Activated T-cell treated with anti-CD3 and anti-CD28 coated beads for 4 hours (primary cell): ENCODE measurements at places on chromosomes 5 and 9.

DNA sequence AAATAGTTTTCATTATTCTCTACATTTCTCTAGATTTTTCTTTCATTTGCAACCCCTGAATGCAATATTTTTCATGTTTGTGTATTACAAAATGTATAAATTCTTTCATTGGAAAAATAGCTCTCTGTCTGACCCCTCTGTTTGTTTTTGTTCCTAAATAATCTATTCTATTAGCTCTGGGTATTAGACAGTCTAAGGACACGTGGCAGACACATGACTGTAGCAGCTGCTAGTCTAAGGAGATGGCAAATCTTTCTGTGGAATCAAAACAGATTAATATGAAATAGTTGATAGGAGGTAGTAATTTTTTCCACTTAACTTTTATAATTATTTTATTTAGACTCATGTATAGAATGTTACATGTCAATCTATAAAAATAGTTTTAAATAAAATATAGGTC, 21.4 kb upstream of the SPATA9 start:
- DNase-seq, result no peak

DNA sequence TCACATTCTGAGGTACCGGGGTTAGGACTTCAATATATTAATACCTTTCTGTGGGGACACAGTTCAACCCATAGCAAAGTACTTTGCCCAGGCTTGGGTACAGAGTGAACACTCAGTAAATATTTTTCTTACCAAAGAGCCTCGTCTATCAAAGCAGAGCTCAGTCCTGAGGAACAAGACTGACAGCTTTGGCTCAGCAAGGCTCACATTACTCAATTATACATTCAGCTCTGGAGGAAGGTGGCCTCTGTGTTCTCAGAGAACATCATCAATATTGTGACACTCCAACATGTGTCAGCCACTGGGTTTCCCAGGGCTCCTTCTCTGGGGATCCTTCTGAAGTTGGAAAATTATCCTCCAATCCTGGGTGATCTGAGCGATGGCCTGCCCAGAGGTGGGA, 186.4 kb downstream of the NMUR2 start:
- no peak for DNase-seq

- DNase-seq, result no peak
These were observed 781.2 kb downstream of the TLE4 start for GRCh38 chr9:80352967-80353366.

DNA sequence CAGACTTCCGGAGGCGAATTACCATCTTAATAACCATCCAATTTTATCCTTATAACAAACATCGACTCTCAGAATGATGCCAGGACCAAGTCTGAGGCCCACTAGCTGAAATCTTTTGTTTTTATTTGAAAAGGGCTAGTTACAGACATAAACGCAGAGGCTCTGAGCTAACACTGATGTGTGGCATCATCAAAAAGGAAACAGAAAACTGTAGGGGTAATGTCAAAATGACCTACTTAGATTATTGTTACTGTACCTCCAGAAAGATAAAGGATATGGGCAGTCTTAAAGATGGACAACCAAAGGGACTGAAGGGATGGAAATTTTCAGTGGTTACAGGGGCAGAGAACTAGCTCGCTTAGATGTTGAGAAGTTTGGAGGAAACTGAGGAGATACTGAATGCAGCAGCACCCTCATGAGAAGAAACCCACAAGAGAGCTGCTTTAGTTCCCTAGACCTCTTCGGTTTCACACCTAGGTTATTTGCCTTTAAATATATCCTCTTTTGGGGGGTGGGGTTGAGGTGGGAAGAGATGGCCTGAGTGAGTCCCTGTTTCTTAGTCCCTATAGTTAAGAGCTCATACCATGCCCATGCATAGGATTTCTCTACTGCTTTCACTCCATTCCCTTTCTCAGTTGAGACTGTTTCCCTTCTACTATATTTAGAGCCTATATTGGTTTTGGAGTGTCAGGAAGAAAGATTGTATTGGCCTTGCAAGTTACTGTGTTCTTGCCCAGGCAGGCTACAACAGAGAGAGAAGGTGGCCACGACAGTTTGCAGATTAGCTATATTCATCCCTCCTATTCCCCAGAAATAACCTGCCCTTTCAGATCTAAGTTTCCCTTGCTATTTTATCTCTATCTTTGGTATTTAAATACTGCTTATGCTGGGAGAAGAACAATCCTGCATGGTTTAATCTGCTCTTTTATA, 320.4 kb upstream of the EFNA5 start:
- no peak for DNase-seq

DNA sequence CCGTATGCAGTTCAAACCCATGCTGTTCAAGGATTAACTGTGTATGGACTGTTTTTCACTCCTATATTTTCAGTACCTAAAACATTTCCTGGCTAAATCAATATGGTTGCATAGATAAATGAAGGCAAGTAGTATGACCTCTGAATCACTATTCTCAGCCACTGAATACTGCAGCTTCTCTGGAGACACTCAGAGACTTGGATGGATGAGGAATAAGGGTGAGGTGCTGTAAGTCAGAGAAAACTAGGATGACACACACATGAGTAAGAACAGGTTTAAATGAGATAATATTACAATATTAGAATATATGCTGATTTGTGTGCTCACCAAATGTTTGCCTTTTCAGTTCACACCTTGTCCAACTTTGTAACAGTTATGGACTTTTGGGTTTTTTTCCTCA, 26.0 kb upstream of the ANXA1 start:
- no peak for DNase-seq

DNA sequence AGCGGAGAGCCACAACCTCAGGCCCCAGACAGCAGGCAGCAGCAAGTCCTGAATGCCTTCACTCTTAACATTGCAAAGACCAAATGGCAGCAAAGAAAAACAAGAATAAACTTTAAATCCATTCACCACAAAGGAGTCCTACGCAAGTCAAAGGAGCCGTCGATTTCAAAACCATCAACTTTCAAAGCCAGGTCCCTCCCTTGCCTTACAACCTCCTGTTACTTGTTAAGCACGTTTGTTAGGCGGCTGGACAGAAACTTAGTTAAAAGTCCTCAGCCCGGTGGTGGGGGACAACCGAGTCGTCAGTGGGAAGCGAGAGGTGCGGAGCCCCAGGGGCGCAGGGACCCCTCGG, 938 bp downstream of the LPAR1 start:
- no peak for DNase-seq

DNA sequence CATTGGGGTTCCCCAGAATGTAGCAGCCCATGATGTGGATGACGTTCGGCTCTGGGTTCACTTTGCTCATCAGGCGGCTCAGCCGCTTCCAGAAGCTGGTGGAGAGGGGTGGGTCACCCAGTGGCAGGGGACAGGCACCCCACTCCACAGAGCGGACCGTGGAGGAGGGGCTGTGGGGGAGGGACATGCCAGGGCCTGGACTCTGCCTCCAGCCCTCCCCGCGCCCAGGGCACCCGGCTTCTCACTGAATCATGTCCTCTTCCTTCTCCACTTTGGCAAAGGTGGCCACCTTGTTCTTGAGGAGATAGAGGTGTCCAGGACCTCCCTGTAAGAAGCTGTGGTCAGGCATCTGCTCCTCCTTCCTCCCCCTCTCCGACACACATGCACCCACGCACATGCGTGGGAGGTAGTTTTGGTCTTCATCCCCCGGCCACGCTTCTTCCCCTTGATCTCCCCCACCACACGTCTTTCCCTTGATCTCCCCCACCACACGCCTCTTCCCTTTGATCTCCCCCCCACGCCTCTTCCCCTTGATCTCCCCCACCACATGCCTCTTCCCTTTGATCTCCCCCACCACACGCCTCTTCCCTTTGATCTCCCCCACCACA, 8.9 kb upstream of the ENTPD8 start:
- peak; percentile 63 for DNase-seq

GRCh38 chr5:143153332-143154119, 250.0 kb downstream of the NR3C1 start:
- no peak for DNase-seq

- DNase-seq, result no peak
These were observed 1.0 kb downstream of the CLIC3 start for GRCh38 chr9:136995362-136995761.

DNA sequence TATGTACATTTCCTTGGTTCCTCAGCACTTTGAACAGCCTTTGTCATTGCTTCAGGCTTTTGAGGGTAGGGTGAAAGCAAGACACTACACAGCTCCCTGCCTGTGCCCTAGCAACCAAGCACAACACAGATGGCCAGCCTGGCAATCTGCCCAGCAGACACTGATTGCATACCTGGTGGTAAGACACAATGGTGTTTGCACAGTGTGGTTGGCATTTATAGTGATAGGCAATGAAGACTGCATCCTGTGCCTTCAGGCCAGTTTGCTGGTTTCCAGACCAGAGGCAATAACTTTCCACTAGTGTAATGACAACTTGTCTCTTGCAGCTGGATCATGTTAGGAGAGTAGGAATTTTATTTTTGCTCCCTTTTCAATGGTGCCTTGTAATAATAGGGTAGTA, 144.5 kb upstream of the TNC start:
- DNase-seq, result no peak

GRCh38 chr9:106829666-106830408, 33.1 kb upstream of the ZNF462 start:
- no peak for DNase-seq

- DNase-seq, result no peak
These were observed 116.6 kb upstream of the VCAN start for GRCh38 chr5:83354958-83355357.

DNA sequence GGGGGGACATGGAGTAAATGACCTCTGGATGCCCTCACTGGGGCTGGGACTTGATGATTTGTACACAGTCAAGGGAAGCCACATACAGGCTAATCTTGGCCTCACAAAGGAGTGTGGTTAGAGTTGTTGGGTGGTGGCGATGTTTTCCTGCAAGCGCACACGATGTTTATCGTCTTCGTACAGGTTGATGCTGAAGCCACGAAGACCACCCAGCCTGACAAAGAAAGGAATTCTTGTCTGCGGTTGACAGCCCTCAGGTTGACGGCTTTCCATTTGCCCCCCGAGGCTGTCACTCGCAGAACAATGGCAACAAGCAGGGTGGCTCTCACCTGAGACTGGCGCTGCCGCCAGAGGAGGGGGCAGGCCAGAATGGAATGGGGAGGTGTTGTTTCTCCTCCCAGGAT, 14.1 kb upstream of the XPA start:
- no peak for DNase-seq

GRCh38 chr9:18707489-18708205, 233.7 kb downstream of the ADAMTSL1 start:
- DNase-seq, result no peak

GRCh38 chr9:75085640-75086039, 2.3 kb downstream of the NMRK1 start:
- DNase-seq, result no peak

DNA sequence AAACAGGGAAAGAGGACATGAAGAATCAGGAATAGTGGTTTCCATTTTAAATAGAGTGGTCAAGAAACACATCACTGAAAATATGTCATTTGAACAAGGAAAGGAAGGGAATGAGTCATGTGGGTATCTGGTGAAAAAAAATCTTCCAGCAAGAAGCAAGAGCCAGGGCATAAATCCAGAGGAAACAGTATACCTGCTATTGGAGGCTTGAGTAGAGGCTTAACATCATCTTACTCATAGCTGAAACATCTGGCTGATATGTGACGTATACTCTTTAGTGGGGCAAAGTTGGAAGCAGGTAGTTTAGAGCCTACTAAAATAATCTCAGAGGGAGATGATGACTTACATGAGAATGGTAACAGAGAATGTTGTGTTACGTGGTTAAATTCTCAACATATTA, 517.2 kb downstream of the CAAP1 start:
- DNase-seq, result no peak

DNA sequence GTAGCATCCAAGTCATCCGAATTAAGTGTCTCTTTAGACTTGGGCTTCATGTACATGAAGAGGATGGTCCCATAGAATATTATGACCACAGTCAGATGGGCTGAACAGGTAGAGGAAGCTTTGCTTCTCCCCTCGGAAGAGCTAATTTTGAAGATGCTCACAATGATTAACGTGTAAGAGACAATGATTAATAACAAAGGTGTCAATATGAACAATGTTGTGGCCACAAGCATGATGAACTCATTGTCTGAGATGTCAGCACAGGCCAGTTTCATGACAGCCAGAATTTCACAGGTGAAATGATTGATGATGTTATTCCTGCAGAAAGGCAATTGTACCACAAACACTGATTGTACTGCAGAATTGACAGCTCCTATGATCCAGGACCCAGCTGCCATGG, 626 bp downstream of the OR13C2 start:
- no peak for DNase-seq

- no peak for DNase-seq
These were observed 127.0 kb upstream of the GDNF start for GRCh38 chr5:37966871-37967270.

DNA sequence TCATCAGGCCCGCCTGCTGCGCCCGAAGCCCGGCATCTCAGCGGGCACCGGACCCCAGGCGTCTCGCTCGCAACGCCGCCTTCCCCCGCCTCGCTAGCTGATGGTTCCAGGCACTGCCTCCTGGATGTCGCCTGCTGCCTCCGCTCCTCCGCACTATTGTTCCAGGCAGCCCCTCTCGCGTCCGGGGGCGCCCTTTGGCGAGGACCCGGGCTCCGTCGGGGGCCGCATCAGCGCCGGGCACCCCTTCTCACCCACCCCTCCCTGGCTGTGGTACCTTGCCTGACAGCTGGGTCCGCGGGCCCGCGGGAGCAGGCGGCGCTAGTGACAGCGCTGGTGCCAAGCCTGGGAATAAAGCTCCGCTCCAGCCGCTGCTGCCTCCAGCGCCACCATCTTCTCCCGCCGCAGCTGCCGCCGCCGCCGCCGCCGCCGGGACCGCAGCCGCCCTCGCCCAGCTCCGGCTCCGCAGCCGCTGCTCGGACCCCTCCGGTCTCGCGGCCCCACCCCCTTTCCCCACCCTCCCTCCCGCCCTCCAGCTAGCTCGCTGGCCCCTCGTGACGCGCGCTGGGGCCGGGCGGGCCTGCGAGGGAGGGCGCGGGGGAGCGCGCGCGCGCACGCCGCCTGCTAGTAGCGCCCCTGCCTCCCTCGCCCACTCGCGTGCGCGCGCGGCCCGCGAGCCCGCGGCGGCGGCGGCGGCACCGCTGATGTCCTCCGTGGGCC, at the start of gene APBA1:
Gene APBA1, minus strand, starts transcription at position 493 of the 717 bp plus-strand sequence.
- DNase-seq, result peak; percentile 43

GRCh38 chr5:72888595-72888994, 67.2 kb upstream of the FCHO2 start:
- no peak for DNase-seq

- DNase-seq, result no peak
These were observed 125.0 kb upstream of the TLE4 start for GRCh38 chr9:79446523-79447307.

DNA sequence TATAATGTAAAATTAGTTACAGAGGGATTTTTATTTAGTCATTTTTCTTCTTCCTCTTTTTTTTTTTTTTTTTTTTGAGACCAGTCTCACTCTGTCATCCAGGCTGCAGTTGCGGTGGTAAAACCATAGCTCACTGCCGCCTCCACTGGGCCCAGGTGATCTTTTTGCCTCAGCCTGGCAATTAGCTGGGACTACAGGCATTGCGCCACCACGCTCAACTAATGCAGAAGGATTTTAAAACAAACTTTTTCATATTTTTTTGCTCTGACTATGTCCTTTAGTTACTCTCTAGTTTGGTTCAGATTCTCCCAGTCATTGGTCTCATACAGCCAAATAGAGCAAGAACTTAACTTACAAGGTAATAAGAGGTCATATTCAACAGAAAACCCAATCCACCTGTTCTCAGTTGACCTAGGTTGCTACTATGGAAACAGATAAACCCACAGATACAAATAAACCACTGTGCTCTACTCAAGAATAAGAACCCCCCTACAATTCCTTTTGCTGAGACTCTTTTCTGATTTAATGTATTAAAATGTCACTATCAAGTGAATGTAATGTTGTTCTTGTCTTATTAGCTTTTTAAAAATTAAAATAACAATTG, 50.1 kb upstream of the TTC39B start:
- no peak for DNase-seq
